ENCODE measurements at places on chromosomes 2 and 18. TPM values are rescaled to one million over a fixed set of nuclear protein-coding genes. Genes with fewer than 3 reads are reported as not detected.

Gene RHBDD1
- total RNA-seq, result 68.5 TPM

Gene IL1B
- total RNA-seq, result not detected

Gene AQP4
- total RNA-seq, result not detected

GRCh38 chr2:40962026-40962425, 510.1 kb upstream of the SLC8A1 start:
- no peak for DNase-seq

DNA sequence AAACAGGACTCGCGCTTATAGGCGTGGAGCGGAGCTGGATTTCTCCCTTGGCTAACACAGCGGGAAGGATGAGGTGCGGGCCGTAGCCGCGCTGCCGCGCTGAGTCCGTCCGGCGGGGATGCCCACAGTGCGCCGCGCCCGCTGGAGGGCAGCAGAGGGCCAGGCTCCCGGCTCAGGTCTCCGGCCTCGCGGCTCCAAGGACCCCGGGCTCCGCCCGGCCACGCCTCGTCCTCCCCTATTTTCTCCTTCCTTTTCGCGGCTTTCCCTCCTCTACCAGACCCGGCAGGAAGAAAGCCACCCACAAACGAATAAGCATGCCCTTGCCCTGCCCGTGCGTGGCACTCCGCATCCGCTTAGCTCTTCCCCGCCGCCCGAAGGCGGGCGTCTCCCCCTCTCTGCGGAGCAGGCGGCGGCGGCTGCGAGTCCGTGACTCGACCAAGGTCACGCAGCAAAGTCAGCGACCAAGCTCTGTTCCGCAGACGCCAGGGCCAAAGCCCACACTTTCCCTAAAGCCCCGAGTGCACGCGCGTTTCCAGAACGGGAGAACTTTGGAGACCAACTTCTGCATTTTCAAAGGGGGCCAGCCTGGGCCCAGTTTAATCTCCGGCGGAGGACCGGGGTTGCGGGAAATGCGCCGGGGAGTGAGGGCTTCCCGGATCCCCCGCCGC, 48.5 kb downstream of the KCNIP3 start:
- peak; percentile 91 for DNase-seq

DNA sequence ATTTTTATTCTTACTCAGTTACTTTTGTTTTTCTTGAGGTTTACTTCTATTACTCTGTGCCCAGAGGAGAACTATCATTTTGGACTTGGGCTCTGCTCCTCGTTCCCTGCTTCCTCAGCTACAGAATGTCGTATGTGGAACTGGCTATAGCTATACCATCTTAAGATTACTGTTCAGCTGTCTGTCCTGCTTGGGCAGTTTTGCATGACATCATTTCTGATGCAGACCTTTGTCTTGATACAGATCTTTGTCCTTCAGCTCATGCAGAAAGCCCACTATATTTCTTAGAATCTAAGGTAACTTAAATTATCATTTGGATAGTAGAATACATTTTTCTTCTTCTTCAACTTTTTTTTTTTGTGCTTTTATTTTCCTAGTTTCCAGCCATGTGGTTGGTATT, 13.8 kb upstream of the C1GALT1C1L start:
- no peak for DNase-seq

- no peak for DNase-seq
These were observed 148.6 kb downstream of the WDR7 start for GRCh38 chr18:56799756-56800155.

DNA sequence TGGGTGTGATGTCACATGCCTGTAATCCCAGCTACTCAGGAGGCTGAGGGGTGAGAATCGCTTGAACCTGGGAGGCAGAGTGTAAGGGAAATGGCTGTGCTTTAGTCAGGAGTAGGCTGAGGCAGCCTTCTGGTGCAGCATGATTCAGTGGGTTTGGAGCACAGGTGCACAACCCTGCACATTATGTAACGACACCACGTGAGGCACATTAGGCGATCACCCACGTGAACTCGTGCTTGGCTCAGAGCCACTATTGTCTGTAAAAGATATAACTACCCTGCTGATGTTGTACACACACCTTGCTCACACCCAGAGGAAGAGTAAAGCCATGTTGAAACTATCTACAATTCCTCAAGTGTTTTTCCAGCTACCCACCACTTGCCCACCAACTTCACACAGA, 54.8 kb upstream of the ZC3H15 start:
- no peak for DNase-seq

DNA sequence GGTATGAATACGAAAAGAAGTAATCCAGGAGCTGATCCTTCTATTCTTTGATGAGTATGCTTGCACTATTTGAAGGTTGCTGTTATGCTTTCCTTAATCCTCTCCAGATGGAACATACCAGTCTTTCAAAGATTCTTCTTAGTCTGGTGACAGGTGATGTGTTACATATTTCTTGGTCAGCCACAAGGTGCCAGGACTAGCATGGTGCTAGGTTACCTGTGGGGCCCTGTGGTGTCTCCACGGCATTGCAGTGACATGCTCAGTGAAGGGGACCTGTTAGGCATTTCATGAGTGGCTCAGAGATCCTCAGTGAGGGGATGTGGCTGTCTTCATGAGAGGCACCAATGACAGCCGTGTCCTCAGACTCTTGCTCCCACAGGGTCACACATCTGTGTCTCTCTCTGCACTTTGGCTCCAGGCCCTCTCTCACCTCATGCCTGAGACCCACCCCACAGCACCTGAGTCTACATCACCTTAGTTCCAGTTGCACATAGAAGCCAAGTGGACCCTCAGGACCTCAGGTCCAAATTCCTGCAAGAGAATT, 13.1 kb upstream of the RAB31 start:
- DNase-seq, result no peak

Measured in Peyer's patch (tissue), 4 donors.